ENCODE measurements at places on chromosomes 11 and 22.
A peak's percentile ranks its signal among the peaks of the same experiment; 100 is the strongest.

GRCh38 chr11:32487270-32487669 is 51.9 kb upstream of the WT1 start:
- DNase-seq, result no peak

DNA sequence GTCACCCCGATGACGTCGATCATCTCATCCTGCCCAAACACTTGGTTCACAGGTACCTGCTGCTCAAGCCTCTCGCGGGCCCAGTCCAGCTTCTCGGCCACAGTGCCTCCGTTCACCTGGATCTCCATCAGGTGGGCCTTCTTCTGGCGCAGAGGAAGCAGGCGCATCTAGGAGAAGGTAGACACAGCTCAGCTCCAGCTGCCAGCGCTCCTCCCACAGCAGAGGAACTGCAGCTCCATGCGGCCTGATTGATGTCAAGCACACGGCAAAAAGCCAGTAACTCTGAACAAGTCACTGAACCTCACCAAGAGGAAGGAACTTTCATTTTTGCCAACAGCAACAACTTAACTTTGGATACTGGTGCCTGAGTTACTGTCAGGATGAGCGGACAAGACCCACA is 4.0 kb downstream of the RPL3 start:
- DNase-seq, result no peak

- DNase-seq, result no peak
These were observed 34.8 kb upstream of the SHISAL1 start for GRCh38 chr22:44347549-44347948.

DNA sequence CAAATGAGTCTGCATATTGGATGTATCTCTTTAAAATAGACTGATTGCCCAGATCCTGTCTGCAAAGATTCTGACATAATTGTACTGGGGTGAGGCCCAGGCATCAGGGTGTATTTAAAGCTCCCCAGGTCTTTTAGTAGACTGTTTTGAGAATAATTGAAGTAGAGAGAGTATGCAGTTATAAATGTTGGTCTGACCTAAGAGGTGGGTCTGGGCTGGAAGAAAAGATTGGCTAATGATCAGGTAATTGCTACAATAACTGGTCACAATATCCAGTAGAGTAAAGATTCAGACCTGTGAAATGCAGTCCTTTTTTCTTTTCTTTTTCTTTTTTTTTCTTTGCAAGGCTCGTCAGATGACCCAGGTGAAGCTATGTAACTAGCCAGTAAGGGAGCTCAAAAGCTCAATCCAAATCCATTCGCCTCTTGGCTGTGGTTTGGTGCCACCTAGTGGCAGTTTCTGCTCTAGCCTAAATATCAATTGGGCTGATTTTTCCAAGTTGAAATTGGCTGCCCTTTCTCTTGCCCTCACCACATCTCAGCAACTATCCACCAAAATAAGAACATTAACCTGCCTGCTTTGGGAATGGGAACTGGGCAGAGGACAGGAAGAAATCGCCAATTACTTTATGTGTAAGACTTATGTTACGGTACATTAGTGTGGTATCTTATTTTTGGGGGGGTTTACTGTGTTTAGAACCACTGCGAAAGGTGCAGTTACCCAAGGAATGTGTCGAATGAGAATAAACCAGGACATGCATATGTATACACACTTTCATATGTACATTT is 45.9 kb downstream of the ZNF143 start:
- peak; percentile 37 for DNase-seq

- no peak for DNase-seq
These were observed 32.2 kb upstream of the AMOTL1 start for GRCh38 chr11:94735907-94736306.

DNA sequence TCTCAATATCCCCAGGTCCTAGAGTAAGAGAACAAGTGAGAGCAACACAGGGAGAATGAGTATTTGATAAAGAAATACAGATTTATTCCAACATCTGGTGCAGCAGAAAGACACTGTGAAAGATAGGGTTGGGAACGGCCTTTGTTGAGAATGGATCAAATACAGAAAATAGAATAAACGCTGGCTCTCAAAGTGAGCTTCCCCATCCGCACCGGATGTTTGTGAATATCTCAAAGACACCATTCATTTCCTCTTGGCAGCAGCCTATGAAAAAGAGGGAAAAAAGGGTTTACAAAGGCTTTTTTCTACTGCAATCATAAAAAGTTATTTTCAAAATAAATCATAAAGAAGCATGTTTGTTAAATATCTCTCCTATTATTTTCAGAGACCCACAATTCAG is 279.3 kb downstream of the CASP12 start:
- no peak for DNase-seq

- no peak for DNase-seq
These were observed 30.6 kb downstream of the CYB5R2 start for GRCh38 chr11:7642747-7643146.

GRCh38 chr11:118074785-118075184 is 2.1 kb upstream of the TMPRSS4 start:
- DNase-seq, result no peak

- DNase-seq, result no peak
These were observed 35.8 kb downstream of the TOM1 start for GRCh38 chr22:35335468-35335867.

DNA sequence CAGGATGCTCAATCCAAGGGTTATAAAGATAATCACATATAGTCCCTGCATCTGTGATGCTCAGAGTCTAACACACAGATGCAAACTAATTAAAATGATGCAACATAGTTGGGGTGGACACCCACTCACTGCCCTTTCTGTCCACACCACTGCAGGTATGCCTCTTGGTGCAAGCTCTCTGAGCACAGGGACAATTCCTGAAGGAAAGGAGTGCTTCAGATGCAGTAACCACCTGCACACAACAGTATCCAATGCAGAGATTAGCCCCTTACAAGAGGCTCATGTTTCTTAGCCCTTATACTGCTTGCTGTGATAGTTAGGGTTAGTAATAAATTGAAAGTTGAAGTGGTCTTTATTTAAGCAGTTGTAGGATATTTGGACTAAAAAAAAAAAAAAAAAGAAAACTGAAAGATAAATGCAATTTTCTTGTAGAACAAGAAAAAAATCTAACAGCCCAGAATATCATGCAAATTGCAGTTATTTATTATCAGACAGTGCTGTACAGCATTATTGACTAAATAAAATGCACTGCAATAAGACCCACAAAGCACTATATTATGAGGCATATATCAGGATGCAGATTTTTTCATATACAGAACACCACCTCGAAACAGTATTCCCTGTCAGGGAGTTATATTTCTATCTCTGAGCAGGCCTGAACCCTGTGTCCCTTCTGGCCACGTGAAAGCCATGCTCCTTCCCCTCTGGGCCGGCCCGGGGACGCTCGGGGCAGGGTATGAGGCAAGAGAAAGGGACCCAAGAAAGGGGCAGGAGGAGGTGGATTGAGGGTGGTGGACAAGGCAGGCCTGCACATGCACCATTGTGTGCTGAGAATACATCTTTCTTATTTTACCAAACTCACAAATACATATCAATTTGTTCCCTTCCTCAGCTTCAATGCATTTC is 260.2 kb downstream of the OPCML start:
- DNase-seq, result no peak

GRCh38 chr11:36342327-36342726 is 46.2 kb downstream of the PRR5L start:
- no peak for DNase-seq

- DNase-seq, result no peak
These were observed 379.8 kb downstream of the SOX6 start for GRCh38 chr11:15976433-15977045.

DNA sequence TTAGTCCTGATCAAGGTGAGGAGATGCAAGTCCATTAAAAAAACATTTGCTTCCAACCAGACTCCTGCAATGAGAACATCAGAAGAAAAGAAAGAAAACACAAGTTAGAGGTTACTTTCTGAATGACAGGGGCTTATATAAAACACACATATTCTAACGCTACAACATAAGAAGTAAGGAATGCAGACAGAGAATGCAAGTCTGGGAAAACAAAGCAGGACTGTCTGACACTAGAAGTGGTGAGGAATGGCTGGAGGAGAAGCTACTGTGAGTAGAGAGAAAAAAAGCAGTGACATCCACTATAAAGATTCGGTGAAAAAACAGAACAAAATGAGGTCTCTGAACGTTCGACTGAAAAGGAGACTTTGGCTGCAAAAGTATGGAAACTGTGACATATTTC is 12.3 kb downstream of the TMEM216 start:
- no peak for DNase-seq

DNA sequence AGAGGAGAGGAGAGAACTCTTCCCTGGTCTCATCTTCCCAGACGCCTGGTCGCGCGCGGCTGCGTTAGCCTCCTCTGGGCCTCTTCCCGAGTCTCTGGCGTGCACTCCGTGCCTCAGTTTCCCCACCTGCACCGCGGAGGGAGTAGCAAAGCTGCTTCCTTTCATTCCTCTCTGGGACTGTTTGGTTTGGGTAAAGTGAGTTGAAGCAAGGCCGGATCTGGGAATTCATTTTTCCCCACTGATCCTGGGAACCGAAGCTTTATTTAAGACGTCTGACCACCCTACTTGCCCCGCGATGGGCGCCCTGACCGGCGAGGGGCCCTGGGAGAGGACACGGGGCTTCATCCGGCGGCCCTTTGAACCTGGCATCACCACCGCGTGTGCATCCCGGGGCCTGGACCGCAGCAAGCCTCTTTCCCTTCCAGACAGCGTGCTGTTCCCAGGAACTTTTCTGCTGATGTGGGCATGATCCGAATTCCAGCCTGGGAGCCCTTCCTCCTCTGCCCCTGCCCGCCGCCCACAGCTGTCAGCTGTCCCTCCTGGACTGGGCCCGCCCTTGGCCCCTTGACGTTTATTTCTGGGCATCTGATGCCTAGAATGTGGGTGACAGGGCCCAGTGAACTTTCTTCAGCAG is 758 bp downstream of the LDLRAD3 start:
- DNase-seq, result no peak

DNA sequence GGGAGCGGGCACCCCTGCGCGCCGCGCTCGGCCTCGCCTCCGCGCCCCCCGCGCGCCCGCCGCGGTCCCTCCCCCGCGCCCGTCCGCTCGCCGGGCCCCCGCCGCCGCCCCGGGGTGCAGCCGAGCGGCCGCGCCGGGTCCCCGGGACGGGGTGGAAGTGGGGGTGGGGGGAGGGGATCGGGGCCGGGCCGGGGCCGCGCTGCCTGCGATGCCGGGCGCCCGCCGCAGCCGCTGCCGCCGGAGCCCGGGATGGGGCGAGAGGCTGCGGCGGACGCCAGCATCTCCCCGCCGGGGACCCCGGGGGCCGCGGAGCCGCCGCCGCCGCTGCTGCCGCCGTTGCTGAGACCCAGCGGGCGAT is 365 bp downstream of the MGAT3 start:
- no peak for DNase-seq

DNA sequence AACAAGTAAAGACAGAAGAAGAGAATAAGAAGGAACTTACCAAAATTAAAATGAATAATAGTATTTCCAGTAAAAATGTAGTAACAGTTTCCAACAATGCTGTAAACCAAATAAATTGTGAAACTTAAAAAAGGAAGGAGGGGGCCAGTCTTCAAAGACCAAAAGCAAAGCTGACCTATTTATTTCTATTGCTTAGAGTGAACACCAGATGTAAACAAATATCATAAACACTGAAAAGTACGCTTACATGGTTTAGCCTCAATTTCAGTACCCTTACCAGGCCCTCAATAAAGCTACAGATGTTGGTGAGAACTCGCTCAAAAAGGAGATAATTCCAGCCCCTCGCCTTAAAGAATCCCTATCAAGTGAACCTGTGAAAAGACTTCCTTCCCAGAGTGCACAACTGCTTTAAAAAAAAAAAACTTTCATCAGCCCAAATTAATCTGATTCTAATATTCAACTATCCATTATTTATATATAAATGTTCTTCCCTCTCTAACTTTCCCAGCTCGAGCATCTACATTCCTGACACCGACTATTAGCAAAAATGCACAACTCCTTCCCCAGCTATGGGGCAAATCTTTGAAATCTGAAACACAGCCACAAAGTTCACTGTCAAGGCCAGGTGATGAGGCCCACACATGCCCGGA is 2.4 kb downstream of the PHF21A start:
- no peak for DNase-seq

- no peak for DNase-seq
These were observed 6.3 kb downstream of the INPPL1 start for GRCh38 chr11:72230764-72231365.

- no peak for DNase-seq
These were observed 56.6 kb upstream of the CCDC188 start for GRCh38 chr22:20207277-20208025.

- DNase-seq, result no peak
These were observed 9.4 kb downstream of the UBQLN3 start for GRCh38 chr11:5500393-5500801.

GRCh38 chr11:126332221-126332711 is 23.2 kb upstream of the ST3GAL4 start:
- no peak for DNase-seq

DNA sequence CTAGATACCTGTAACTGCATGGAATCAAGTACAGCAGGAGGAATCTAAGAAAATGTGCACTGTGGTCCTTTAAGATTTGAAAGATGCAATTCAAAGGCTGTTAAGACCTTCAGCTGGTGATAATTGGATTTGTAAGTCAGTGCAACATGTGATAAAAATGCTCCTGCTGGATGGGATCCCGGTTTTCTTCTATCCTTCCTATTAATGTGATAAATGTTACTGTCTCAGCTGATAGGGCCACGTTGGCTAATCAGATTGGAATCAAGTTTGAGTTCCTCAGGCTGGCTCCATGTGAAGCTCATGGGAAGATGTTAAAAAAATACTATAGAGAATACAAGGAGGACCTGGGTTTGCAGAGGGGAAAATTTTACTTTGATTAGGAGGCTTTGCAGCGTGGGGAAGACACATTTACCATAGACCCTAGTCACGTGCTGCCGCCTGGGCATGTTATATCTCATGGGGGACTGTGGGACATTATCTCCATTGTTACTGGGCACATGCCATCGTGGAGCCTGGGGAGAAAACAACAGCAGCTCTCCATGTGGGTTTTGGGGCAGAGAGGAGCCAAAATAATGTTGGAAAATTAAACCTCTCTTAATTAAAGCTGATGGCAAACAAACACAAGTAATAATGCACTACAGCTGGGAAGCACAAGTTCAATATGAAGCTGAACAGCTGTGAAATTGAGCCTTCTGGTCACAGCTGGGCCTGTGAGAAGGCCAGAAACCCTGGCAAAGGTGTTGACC is 652.5 kb downstream of the NTM start:
- no peak for DNase-seq

DNA sequence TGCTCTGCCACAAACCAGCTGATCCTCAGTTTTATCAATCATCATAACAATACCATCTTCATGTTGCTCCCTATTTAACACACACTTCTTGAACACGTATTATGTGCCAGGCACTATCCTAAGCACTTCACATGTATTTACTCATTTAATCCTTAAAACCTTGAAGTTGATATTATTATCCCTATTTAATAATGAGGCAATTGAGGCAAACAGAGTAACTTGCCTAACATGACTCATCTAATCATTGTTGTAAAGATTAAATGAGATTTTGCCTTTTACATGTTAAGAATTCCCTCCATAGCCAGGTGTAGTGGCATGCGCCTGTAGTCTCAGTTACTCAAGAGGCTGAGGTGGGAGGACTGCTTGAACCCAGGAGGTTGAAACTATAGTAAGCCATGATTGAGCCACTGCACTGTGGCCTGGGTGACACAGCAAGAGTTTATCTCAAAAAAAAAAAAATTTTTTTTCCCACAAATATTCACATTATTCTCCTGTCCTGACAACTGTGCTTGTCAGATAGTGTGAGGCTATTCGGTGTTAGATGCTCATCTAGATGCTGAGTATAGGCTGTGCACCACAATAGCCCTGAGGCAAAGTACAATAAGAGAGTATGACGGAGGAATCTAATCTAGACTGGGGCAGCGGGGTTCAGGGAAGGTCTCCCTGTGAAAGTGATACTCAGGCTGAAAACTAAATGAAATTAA is 13.4 kb downstream of the CKAP5 start:
- DNase-seq, result no peak

- DNase-seq, result no peak
These were observed 39.2 kb upstream of the SLC22A25 start for GRCh38 chr11:63282579-63282978.

Data from T-helper 22 cell (primary cell).